ENCODE measurements at places on chromosomes 5 and 9.

DNA sequence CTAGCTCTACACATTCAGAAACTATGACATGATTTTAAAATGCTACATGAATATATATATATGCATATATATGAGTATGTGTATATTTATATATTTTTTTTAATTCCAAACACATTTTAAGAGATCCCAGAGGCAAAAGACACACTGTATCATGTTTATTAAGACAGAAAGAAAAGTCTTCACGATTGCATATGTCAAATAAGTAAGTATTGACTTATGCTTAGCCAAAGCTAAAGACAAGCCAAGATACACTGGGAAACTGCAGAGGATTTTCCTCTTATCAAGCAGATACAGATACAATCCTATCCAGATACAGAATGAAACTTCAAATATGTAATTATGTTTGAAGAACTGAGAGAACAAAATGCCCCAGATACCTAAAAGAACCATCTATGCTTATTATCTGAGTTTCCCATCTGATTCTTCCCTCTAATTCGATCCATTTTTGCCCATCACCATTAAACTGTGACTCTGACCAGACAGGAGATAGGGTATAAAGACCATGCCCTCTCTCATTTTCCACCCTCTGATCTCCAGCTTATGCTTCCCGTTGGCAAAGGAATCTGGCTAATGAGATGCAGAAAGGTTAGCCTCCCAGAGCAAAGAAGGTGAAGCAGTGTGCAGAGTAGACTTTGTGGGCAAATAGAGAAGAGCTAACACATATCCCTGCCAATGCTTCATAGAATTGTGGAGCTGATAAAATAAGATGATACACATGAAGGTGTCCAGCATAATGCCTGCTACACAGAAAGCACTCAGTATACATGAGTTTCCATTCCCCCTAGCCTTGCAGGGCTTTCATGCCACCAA is 131.0 kb upstream of the TARS1 start:
- DNase-seq: no peak

DNA sequence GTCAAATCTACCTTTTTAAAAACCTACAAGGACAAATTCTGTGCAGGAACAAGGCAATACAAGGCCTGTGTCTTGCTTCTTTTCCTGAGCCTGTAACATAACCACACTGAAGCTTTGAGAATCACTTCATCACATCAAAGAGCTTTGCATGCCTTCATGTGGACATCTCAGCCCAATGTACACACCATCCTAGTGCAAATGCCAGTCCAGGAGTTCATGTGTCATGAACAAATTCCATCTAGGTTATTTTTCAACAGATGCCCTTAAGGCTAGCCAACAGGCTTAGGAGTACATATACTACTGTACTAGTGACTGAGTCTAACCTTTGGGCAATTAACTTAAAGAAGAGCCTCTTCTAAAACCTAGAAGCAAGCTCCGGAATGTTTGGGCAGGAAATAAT is 106.4 kb downstream of the CDH10 start:
- no peak for DNase-seq

DNA sequence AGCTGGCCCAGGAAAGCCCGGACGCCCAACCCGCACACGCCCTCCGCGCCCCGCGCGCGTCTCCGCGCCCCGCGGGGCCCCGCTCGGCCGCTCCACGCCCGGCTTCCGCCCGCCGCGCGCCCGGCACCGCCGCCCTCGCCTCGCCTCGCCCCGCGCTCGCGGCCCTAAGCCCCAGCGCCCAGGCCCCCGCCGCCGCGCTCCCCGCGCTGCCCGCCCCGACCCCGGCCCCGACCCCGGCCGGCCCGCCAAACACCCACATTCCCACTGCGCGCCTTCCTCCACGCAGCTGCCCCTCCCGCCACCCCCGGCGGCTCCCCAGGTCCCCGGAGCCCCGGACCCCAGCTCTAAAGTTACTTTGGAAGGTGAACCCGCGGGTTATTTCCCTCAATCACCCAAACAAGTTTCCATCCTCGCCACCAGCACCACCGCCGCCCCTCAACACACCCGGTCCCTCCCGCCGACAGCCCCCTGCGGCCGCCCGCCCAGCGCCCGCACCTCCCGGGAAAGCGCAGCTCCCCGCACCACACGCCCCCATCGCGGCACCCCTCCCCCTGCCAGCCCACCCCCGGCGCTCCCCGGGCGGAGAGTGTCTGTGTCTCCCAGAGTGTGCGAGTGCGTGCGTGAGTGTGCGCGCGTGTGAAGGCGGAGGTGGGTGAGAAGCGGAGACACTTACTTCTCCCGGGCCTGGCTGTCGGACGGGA is 439 bp downstream of the SSBP2 start:
- DNase-seq: no peak

- DNase-seq: no peak
Observed at GRCh38 chr9:20599195-20599594, 23.1 kb downstream of the MLLT3 start.

GRCh38 chr9:1927546-1927945 is 87.6 kb upstream of the SMARCA2 start:
- no peak for DNase-seq

- no peak for DNase-seq
Observed at GRCh38 chr5:168356592-168356991, 65.1 kb downstream of the WWC1 start.

- no peak for DNase-seq
Observed at GRCh38 chr5:180129291-180130190, 58.0 kb upstream of the RNF130 start.

GRCh38 chr9:69279084-69279731 is 45.8 kb upstream of the ENTREP1 start:
- no peak for DNase-seq

DNA sequence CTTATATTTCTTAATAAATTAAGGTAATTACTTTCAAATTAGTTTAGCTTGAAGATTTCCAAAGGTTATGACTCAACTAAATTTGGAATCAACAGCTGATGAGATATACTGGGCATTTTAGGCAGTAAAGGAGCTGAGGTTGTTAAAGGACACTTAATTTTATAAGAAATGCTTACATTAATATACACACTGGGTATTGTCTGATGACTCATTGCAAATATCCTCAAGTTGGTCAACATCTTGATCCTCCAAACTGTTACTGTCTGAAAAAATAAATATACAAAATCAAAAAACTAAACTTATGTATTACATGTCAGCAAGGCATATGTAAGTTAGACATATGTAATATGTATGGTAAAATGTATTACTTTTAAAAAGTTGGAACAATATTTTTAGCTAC is 3.4 kb downstream of the GFM2 start:
- DNase-seq: no peak

- no peak for DNase-seq
Observed at GRCh38 chr5:72711351-72711750, 105.1 kb upstream of the TNPO1 start.

DNA sequence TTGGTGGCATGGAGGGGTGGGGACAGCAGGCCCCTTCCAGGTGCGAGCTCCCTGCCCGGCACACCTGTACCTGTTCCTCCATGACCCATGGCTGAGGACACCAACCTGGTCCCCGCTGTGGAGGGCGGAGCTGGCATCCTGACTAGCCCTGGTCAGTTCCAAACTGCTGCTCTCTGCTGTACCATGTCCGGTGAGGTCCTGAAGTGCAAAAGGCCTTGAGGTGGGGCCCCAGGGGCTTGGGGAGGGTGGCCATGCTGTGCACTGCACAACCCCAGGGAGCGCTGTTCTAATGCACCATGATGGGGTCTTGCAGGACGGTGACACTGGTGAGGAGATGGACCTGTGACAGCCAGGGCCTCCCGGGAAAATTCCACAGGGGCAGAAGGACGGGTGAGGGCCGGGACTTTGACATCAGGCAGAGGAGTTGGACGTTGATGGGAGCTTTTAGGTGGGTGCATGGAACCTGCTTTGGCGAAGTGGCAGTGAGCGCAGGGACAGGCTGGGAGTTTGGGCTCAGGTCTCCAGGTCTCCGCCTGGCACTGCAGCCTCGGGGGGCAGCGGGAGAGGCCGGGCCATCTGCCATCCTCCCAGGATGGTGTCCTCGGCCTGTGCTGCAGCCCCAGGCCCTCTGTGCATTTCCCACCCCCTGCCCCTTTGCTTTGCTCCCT is 38.9 kb downstream of the COL5A1 start:
- no peak for DNase-seq

DNA sequence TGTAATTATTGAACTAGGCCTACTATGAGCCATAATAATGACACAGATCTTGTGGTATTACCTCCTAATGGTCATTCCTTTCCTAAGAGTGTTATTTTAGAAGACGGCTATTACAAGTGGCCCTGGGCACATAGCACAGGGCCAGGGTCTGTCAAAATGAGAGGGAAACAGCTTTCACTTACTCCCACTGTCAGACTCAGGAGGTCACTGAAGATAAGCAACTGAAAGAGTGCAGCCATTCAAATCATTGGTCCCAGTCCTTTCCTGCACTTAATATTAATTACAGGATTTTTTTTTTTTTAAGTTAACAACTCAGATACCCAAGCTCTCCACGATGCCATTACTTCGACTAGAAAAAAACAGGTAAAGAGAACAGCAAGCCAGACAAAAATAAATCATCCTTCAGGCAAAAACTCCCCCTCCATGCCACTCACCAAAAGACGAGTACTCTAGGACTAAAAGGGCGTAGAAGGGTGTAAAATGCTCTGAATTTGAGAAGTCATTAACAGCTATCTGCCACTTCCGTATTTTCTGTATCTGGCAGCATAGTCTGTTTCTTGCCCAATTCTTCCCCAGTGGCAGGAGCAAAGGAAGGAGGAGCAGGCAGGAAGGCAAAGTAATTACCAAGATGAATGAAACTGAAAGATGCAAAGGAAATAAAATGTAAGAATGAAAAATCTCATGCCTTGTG is 87.4 kb downstream of the ZNF608 start:
- DNase-seq: peak; percentile 88

DNA sequence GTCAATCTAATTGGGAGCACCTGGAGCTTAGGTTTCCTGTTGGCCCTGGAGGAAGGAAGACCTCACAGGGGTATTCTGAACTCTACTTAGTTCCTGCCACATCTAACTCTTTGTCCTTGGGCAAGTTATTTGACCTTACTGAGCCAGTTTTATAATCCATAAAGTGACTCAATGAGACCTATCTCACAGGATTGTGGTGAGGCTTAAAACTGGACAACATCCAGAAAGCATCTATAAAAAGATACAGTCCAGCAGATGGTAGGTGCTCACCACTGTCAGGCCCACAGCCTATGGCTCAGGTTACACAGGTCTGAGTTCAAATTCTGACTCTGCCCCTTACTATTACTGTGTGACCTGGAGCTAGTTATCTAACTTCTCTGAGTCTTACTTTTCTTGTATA is 23.3 kb downstream of the KCNV2 start:
- DNase-seq: no peak

DNA sequence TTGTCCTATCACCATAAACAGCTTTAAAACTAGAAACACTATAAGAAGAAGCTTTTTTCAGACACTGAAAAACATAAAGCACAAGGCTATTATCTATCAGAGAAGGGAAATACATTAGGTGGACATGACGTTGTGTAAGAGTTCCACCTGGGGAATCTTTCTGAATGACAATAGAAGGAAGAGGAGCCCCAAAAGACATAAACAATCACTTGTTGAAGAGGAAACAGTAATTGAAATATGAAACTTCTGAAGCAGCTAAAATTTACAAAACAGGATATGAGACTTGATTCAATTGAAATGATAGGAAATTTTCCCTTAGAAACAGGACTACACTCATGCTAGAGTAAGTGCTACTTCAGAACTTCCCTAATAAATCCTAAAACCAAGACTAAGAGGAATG is 933.6 kb downstream of the EFNA5 start:
- no peak for DNase-seq

Data from MV-4-11 (cell line).